GM23248 (cell line): ENCODE measurements at places on chromosomes 12 and 14.

DNA sequence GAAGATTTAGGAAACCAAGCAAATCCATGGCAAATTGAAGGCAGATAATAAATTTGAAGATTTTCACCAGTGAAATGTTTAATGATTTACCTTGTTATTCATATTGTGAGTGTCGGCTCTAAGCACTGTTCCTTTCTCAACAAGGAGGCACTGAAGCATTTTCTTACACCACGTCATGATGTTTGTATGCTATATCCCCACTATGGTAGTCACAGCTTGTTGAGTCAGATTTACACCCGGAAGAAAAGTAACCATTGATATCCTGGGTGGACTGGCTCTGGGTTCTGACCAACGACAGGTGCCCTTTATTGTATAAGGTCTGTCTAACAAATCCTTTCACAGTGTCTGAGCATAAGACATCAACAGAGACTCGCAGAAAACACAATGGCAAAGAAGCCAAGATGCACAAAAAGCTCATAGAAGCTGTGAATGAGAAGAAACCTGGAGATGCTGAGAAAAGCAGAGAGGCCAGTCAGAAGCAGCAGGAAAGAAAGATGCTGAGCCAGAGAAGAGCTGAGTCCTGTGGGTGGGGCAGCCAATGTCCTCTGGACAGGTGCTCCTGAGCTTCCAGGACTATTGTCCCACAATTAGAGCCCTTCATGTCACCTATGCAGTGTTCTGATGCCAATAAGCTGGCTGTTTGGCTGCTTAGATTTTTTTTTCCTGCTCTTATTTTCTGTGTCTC, 49.7 kb upstream of the ARHGAP5 start:
- H3K27me3 ChIP-seq = no peaks in the 10 kb centered on the region; the same call in 1 of the 2 replicates
- H3K4me3 ChIP-seq = no peak overlapping the region
- no peaks in the 10 kb centered on the region for H3K36me3 ChIP-seq
- H3K4me1 ChIP-seq = no peaks in the 10 kb centered on the region

DNA sequence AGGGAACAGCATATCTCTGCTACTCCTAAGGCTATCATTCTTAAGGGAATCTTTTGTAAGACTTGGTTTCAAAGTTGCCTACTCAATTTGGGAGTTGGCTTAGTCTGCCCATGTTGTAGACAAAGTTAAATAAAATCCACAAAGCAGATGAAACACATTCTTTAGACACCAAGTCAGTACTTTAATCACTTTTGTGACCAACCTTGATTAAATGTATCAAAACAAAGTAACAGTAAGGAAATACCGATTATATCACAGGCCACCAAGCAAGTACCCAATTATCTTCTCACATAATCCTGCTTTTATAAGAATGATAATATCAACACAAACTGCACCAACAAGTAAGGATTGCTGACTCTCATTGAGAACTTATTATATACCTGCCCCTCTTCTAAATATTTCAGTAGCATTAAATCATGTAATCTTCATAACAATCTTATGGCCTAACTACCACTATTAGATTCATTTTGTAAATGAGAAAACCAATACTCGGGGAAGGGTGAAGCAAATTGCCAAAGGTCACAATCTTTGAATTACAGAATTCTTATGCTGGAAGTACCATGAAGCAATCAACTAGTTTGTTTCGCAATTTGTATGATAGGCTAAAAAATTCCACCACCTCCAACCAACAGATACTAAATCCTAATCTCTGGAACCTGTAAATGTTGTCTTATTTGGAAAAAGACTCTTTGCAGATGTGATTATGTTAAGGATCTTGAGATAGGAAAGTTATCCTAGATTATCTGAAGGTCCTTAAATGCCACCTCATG, 12.6 kb upstream of the DIO2 start:
- H3K36me3 ChIP-seq = 0 out of 2 replicates have a peak, but pooled peaks cover 3% of the 10 kb centered on the region
- H3K4me1 ChIP-seq = peaks cover 8% of the 10 kb centered on the region; the same call in 1 of the 2 replicates

DNA sequence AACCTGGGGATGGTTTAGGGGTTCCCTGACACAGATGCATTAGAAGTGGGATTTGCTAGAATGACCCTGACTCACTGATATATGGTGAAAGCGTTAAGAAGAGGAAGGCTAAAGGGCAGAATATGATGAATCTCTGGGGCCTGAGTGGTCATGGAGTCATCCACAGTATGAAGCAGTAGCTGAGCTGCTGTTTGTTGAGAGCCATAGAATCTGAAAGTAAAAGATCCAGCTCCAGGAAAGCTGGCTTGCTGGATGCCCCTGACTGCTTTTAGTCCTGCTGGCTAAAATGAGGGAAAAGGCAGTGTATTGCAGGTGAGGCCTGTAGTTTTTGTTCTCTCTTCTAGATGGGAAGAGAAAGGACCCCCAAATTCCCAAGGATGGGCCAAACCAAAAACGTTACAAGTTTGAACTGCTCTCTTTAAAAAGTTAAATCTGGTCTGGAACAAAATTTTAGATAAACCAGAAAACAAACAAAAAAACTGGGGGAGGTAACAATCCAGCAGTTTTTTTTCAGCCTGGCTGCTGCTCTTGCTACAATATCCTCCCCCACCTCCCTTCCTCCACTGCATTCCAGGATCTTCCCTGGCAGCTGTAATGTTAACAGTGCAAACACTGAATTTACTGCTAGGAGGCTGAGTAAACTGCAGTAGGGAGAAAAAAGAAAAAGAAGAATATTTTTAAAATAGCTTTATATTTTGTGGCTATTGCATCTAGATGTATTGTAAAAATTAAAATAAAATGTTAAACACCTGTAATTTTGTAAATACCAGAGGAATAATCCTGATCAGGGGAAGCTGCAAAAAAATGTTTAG, 16.5 kb downstream of the SEL1L start:
- peak overlapping the region; percentile 41 for H3K27ac ChIP-seq
- no peaks in the 10 kb centered on the region for H3K27me3 ChIP-seq
- H3K4me1 ChIP-seq = peaks cover 18% of the 10 kb centered on the region
- H3K4me3 ChIP-seq = 0 out of 2 replicates have a peak overlapping the region, but pooled peaks have one; percentile 8
- H3K36me3 ChIP-seq = peaks cover 3% of the 10 kb centered on the region; the same call in 1 of the 2 replicates

- no peak for DNase-seq
- no peaks in the 10 kb centered on the region for H3K4me1 ChIP-seq
- no peaks in the 10 kb centered on the region for H3K36me3 ChIP-seq
- H3K27ac ChIP-seq = no peak overlapping the region
- H3K27me3 ChIP-seq = no peaks in the 10 kb centered on the region
Measured at GRCh38 chr14:79487632-79488031, 723.7 kb downstream of the DIO2 start.
